ENCODE measurements at places on chromosomes 13 and 19.

DNA sequence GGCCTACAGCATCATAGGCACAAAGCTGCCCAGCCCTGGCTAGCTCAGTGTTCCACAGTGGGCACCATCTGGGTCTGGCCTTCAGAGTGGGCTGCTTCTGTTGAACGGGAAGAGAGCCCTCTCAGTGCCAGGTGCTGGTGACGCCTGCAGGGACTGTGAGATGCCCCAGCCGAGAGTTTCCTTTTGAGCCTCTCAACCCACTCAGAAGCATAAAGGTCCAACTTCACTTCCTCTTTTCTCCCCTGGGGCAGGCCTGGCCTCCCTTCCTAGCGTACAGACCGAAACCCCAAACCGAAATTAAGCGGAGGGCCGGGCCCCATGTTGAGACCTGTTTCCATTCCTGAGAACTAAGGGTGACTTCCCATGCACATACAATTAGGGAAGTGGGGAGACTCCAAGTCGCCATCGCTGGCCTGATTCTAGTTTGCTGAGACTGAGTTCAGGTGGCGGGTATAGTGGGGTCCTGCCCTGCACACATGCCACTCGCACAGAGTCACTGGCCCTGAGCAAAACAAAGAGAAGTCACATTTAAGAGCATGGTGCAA, 6.9 kb downstream of the RAB8A start:
- no peak for DNase-seq

- no peak for DNase-seq
Measured at GRCh38 chr13:95573221-95573620, 20.7 kb downstream of the CLDN10 start.

DNA sequence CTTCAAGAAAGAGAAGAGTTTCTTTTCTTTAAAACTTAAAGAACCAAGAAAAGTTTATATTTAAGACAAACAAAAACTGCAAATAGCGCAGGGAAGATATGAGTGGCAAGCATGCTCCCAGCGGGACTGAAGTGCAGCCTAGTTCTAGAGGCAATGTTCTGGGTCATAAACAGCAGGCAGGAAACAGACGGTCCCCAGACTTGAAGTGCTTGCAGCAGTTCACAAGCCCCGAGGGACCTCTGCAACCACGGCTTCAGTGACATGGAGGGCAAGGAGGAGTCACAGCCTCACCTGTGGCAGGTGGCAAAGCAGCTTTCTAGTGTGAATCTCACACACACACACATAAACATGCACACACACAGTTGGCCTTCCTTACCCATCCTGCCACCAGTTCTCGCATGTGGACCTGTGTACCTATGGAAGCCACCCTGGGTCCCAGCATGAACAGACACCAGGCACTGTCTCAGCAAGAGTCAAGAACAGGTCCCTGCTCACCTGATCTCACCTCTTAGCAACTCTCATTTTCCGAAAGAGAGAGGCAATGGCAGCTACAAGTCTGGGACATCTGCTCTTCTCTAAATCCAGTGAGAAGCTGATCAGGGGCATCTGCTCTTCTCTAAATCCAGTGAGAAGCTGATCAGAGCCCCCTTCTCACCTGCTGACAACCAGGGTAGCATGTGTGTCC, 162.0 kb downstream of the EFNB2 start:
- DNase-seq: peak; percentile 96

DNA sequence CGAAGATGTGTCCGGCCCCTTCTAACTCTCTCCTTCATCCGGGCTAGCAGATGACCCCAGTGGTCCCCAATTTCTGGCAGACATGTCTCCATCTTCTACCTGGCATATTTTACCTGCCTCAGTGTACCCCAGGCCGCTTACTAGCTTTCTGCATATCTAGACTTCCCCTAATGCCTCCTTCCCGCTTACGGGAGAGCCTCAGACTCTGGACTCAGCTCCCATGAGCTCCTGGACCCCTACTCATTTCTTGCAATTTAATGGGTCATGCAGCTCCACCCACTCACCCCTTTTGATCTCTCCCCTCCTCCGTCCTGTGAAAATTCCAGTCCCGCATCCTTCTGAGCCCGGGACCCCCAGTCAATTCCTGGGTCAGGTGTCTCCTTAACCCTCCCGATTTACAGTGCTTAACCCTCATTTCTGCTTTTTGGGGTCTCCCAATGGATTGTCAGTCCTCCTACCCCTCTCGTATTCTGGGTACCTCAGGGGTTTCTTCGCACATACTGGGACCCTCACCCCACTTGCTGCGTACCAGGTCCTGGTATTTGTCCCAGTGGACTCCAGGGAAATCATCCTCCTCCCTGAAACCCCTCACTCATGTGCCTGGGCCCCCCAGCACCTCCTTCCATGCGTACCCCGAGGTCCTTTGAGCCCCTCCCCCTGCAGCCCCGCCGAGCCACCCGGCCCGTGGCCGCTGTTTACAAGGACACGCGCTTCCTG, 500 bp upstream of the JUNB start:
- no peak for DNase-seq

- DNase-seq: no peak
Measured at GRCh38 chr13:112984954-112985802, 16.2 kb downstream of the MCF2L start.

DNA sequence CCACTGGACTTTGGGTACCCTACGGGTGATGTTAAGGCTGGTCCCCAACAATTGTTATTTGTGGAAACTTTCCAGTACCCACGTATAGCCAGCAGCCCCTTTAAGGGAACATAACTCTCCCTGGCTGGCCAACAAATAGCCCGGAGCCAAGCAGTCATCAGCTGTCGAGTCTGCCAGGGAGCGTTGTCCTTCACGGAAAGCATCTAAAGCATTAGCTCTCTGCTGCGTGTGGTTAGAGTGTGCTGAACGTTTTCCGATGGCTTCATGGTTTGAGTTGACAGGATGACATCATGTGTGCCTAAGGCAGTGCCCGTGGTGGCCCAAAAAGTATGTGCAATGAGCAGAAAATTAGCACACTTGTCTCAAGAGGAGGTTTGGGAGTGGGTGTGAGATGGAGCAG, 3.3 kb upstream of the ZNF556 start:
- no peak for DNase-seq

GRCh38 chr13:35698911-35699576, 222.6 kb upstream of the MAB21L1 start:
- DNase-seq: no peak

DNA sequence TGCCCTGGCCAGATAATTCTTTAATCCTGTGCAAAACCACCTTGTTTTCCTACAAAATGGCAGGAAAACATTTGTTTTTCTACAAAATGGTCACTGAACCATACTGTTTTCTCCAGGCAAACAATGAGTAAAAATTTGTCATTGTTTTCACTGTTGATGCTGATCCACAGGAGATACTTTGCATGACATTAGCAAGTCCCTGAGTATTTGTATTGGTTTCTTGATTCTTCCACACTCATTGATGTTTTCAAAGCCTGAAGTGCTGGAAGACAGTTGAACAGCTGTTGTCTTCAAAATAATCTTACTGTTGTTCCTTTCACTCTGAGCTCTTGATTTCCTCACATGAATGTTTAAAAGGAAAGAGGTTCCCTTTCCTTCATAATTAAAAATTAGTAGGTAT, 123.1 kb upstream of the HTR2A start:
- DNase-seq: no peak

GRCh38 chr13:110636701-110637201, 21.4 kb downstream of the NAXD start:
- peak; percentile 85 for DNase-seq

- DNase-seq: no peak
Measured at GRCh38 chr19:17555929-17556813, 722 bp downstream of the COLGALT1 start.

- no peak for DNase-seq
Measured at GRCh38 chr13:93355094-93355493, 128.5 kb downstream of the GPC6 start.

DNA sequence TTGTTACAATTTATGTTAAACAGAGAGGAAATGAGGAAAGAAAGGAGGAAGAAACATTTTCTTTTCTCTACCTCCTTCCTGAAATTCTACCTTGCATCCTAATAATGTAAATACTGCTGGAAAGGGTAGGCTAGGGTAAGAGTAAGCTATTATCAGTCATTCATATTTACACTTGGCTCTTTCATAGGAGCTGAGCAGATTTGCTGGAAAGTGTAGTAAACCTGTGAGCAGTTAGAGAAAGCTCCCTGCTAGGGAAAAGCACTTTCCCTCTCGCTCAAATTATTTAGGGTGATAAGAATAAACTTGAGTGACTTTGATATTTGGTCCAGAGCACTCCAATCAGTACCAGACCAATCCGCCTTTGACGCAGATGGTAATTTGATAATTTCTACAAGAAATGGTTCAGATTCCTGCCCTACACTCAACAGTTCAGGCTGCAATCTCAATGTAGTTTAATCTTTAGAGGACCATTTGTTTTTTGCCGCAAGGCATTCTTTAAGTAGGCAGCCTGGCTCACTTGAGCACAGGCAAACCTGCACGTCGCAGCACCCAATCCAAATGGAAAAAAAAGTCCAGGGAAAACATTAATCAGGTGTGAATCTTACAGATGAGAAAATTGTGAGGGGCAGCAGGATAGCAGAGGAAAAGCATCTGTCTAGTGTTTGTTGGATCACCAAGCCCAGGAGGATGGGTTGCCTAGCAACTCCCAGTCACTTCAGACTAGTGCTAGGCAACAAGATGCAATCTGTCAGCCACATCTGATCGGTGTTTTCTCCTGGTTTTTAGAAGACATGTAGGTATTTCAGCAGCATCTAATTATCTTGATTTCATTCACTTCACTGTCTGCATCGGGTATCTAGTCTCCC, 68.6 kb upstream of the KL start:
- DNase-seq: no peak

GRCh38 chr13:88648598-88649373, 977.6 kb downstream of the SLITRK5 start:
- DNase-seq: no peak

GRCh38 chr13:20360835-20361412, 128.8 kb upstream of the GJB6 start:
- DNase-seq: no peak

- no peak for DNase-seq
Measured at GRCh38 chr13:75103976-75104375, 378.0 kb downstream of the TBC1D4 start.

DNA sequence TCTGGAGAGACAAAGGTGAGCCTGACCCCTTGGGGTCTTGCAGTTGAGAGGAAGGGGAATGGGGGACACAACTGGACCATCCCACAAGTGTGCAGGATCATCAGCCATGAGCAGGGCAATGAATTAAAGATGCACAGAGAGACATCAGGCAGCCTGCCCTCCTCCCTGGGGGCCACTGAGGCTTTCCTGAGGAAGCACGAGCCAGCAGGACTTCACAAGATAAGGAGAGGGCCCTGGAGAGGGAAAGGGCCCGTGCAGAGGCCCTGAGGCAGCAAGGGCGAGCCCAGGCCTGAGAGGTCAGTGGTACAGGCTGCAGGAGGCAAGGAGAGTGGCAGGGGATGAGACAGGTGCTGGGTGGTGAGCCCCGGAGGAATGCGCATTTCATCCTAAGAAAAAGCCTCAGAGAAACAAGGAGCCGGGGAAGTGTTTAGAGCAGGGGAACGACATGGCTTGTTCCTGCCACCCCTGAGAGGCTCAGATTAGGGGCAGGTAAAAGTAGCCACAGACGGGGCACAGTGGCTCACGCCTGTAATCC, 9.0 kb upstream of the PRKD2 start:
- no peak for DNase-seq

GRCh38 chr19:33552191-33552927, 30.8 kb upstream of the PEPD start:
- no peak for DNase-seq

GRCh38 chr13:24984134-24984533, 111.8 kb upstream of the PABPC3 start:
- DNase-seq: no peak
